A172 (cell line): ENCODE measurements at places on chromosomes 5 and 9.

- DNase-seq, result no peak
Observed at GRCh38 chr9:137116728-137117127, 2.2 kb upstream of the DPP7 start.

DNA sequence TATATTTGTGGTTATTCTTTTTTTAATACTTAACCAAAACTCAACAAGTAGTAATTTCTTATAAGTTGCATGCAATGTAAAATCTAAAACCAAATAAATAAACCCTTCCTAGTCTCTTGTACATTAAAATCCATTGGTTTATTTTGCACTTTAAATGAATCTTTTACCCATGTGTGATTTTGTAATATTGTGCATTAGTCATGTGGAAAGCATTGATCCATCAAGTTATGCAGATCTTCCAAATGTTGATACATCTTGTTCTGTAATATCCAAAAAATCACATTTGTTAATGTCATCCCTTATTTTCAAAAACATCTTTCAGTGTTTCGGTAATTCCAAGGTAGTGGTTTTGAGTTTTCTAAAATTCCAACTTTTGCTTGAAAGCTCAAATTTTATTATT lies 63.3 kb downstream of the CWC27 start:
- DNase-seq, result no peak

DNA sequence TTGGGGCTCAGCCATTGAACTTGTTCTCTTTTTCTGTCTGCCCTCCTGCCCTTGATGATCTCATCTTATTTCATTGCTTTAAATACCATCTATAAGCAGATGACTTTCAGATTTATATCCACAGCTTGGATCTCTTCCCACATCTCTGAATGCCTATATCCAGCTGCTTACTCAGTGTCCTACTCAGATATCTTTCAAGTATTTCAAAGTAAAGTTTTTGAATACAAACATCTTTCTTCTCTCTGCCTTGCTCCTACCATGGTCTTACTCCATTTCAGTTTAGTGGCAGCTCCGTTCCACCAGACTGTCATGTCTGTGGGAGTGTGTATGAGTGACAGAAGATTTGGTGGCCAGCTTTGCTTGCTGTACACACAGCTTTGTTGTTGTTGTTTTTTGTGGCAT lies 59.7 kb downstream of the ERBIN start:
- peak; percentile 54 for DNase-seq

GRCh38 chr5:98807806-98808205 lies 34.3 kb downstream of the RGMB start:
- DNase-seq, result no peak

DNA sequence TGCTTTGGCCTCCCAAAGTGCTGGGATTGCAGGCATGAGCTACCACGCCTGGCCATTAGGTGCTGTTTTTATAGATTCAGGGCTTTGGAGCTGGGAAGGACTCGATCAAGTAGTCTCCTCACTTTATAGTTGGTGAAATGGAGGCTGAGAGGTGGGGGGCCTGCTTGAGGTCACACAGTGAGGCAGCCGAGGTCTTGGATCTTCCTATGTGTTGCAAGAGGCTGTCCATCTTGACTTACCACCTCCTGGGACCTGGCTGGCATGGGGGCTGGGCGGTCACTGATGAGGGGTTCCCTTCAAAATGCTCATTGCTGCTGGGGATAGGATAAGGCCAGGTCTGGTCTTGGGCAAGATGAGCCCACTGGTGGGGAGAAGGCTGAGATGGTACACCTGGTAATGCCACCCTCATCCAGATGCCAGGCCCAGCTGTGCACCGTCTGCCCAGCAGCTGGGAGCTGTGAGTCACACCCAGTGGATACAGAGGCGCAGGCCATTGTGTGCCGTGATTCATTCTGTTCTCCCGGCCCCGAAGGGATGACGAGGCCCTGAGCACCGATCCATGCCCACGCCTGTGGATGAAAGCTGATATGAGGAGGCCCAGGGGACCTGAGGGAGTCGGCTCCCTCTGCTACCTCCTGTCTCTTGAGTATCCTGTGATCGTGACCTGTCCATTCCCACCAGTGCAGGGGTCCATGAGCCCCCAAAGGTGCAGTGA lies 10.5 kb upstream of the NDST1 start:
- DNase-seq, result peak; percentile 97

- DNase-seq, result no peak
Observed at GRCh38 chr5:83789371-83789770, 68.7 kb upstream of the HAPLN1 start.

DNA sequence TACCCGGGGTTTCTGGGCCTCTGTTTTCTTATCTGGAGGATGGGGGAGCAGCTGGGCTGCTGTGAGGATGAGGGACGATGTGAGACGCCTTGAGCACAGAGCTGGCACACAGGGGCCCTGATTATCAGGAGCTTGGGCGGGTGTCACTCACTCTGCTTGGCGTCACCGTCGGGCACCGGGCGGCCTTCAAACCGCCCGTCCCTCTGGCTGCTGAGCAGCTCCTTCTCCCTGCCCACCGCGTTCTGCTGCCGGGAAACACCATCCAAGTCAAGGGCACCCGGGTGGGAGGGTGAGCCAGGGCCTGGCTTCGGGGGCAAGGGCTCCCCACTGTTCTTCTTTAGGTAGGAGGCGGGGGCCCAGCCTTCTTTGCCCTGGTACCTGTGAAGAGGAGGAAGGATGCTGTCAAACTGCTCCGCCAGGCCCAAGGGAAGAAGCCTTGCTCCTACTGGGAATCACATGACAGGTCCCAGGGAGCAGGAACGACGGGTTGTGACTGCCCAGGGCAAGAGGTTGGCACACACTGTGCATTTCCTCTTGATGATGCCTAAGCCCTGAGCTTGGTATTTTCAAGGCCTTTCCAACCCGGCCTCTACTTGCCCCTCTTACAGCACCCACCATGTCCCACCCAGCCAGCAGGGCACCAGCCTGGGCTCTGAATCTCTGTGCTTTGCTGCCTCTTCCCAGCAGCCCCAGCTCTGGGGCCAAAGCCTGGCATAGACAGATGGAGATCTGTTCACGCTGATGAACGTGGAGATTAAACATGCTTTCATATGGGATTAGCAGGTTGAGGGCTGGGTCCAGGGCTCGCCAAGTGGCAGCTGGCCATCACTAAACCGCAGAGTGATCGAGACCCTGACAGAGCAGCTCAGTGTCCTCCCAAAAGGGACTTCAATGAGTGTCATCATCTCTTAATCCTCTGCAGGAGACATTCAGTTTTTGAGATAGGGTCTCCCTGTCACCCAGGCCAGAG lies 66.9 kb upstream of the UBTD2 start:
- no peak for DNase-seq
